ENCODE measurements at places on chromosomes 16 and 17.

GRCh38 chr16:83774066-83774465 is 33.7 kb upstream of the HSBP1 start:
- DNase-seq, result no peak

- DNase-seq, result no peak
Measured at GRCh38 chr16:74718741-74719610, 18.3 kb upstream of the MLKL start.

DNA sequence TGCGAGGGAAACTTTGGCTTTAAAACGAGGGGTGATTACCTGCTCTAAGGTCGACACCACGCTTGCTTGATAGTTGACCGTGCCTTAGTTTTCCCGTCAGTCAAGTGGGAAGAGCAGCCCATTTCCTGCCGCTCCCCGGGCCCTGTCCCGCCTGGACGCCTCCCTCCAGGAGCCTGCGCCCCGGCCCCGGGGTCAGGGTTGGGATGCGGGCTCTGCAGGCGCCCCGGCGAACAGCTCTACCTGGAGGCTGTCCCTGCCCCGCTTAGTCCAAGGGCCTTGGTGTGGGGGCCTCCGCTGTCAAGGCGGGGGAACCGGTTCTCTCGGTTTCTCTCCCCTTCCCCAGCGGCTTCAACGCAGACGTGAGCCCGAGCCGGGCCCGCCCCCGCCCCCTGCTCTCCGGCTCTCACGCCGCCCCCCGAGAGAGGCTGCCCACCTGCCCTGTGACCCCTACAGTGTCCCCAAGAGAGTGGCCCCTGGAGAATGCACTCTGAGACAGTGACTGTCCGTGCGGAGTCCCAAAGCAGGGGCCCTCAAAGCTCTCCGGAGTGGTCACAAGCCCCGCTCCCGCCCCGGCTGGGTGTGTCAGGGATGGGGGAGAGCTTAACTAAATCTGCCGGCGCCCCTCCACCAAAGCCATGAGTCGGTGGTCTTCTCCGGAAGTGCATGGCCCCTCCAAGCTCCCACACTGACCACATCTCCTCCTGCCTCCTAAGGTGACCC is 117.4 kb upstream of the SMURF2 start:
- DNase-seq, result no peak

DNA sequence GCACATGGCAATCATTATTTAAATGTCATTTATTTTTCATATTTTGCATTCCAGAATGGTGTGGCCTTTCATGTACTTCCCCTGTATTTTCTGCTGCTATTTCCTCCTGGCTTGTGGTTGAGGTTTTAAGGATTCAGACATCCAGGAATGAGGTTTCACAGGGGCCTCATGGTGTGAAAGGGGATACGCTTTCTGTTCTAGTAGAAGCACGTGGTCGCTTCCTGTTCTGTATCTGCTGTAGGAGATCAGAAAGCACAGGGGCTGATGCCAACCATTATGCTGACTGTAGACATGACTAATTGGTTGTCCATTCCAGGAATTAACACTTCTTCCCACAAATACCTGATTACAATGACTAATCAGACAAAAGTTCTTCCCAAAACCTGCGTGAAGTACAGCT is 405.9 kb downstream of the SHISA9 start:
- DNase-seq, result no peak

DNA sequence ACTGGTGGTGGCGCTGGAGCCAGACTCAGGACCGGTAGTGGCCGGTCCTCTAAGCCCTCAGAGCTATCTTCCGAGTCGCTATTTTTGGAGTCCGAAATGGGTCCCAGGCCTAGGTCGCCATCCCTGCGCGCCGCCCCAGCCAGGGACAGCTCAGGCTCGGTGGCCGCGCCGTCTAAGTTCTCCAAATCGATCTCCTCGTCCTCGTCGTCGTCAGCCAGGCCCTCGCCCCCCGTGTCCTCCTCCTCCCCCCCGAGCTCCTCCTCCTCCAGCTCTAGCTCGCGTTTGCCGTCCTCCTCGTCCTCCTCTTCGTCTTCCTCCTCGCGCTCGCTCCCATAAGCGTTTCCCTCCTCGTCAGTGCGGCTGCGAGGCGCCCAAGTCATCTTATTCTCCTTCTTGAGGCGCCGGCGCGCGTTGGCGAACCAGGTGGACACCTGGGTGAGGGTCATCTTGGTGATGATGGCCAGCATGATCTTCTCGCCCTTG is 1.6 kb downstream of the IRX3 start:
- DNase-seq, result no peak

DNA sequence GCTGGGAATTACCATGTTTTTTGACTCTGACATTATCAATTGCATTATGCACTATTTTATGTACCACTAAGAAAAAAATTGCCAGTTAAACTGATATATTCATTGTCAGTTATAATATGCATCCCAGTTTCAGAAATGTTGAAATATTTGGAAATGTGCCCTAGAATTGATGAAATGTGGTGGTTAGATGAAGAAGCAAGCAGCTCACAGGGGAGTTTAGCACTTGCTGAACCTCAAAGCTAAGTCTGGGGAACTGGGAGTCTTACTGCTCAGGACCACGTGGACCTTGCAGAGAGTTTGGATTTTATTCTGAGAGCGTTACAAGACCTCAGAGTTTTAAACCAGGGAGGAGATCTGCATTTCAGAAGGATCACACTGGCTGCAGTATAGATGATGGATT is 67.9 kb downstream of the TNRC6C start:
- no peak for DNase-seq

- DNase-seq, result no peak
Measured at GRCh38 chr16:68991075-68991474, 114.4 kb upstream of the HAS3 start.

- DNase-seq, result no peak
Measured at GRCh38 chr17:15882058-15882720, 62.7 kb upstream of the ADORA2B start.

DNA sequence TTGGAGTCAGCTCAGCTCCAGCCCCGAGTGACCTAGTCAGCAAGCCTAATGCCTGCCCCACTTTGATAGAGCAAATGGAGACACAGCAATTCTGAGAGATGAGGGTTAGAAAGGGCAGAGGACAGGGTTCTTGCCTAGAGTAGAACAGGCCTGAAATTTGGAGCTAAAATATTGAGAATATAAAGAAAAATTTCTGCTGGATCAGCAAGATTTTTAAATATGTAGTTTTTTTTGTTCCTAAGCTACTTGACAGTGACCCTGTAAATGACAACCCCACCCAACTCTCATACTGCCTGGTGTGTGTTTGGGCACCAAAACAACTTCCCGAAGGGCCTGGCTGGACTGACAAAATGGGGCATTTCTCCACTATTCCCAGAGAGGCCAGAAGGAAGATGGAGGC is 26.7 kb downstream of the CYB561 start:
- no peak for DNase-seq

- DNase-seq, result no peak
Measured at GRCh38 chr17:21425321-21425720, 49.2 kb downstream of the KCNJ12 start.

- DNase-seq, result no peak
Measured at GRCh38 chr17:80887639-80888175, 103.9 kb upstream of the CHMP6 start.

- DNase-seq, result no peak
Measured at GRCh38 chr17:75428543-75429469, 23.3 kb upstream of the GRB2 start.
